Activated CD4-positive, alpha-beta T cell treated with anti-CD3 and anti-CD28 coated beads, Interleukin-2, amount 50 U/mL, for 24 hours (primary cell): ENCODE measurements at places on chromosomes 2 and 18.
A peak's percentile ranks its signal among the peaks of the same experiment; 100 is the strongest.

GRCh38 chr2:211513446-211513845, 957.0 kb downstream of the CPS1 start:
- DNase-seq: no peak

DNA sequence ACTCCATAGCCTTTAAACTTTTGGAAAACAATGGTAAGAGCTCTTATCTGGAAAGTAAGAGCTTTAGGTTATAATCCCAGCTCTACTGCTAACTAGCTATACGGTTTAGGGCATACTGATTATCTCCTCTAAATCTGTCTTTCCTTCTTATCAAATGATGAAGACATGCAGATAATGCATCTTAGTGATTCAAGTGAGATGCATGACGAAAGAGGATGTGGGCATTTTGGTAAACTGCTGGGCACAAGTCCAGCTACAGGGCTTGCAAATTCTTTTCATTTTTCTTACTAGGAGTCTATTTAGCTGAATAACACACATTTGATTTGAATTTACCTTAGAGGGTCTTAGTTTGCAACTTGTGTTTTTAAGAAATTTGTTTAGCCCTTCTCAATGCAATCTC, 1604.8 kb upstream of the ZEB2 start:
- DNase-seq: no peak

GRCh38 chr2:133346654-133347053, 221.6 kb downstream of the NCKAP5 start:
- no peak for DNase-seq

- DNase-seq: no peak
Measured at GRCh38 chr2:170222298-170222697, 44.4 kb downstream of the MYO3B start.

DNA sequence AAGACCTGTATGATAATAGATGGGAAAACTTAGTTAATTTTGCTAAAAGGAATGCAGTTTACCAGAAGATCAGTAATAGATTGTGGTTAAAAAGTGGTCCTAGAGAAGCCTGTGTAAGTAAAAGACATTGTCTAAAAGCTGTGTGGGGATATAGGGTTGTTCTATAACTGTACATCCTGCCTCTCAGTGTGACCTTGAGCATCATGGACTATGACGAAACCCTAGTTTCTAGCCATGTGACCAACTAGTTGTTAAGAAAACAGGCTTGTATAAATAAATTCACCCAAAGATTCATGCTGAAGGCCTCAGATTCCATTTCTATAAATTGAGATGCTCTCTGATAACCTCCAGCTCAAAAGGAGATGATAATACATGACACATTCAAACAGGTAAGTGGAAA, 160.7 kb downstream of the IKZF2 start:
- DNase-seq: no peak

- no peak for DNase-seq
Measured at GRCh38 chr2:62014102-62014501, 108.6 kb downstream of the COMMD1 start.

- no peak for DNase-seq
Measured at GRCh38 chr2:86019121-86019520, 86.6 kb downstream of the POLR1A start.

DNA sequence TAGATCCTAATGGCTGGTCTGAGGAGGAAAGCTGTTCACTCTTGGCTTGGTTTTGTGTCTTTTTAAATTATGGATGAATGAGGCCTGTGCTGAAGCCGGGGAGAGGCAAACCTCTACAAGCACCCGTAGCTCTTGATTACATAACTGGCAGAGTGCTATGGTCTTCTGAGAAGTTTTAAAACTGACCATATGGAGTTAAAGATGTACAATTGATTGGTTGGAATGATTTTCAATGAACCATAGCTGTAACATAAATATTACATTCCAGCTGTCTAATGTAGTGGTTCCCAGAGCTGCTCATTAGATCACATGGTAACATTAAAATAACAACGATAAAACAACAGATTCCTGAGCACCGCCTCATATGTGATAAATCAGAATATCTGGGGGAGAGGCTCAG, 71.1 kb upstream of the MAP4K3 start:
- no peak for DNase-seq

DNA sequence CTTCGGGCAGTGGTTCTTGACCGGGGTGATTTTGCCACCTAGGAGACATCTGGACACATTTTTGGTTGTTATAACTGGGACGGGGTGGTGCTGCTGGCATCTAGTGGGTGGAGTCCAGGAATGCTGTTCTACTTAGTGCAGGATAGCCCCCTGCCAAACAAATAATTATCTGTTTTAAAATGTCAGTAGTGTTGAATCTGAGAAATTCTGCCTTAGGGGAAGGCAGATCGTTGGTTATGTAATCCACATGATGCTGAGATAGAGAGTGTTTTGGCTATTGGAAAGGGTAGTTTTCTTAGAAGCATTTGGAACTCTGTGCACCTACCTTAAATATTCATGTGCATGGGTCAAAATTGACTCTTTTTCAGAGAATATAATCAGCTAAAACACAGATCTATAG, 199.0 kb downstream of the TPGS2 start:
- no peak for DNase-seq

DNA sequence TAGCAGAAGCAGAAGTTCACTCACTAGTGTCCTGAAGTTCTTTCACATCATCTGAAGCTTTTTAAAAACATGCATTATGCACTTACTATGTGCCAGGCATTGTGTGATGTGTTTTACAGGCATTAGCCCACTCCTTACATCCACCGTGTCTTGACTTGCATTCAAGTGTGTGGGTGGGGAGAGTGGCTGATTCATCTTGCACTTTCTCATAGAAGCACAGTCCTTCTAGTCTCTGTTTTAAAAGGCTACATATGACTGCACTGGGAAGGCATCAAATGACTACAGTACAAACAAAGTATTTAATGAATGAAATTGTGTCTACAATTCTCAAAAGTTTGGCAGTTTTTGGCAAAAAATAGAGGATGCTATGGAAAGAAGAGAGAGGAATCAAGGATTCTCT, 21.6 kb upstream of the DSC3 start:
- DNase-seq: no peak

- no peak for DNase-seq
Measured at GRCh38 chr2:88355486-88355885, 97.0 kb downstream of the FOXI3 start.

GRCh38 chr2:71614976-71615766, 161.8 kb downstream of the DYSF start:
- no peak for DNase-seq

- no peak for DNase-seq
Measured at GRCh38 chr18:76402026-76402990, 92.7 kb downstream of the ZNF516 start.

- peak; percentile 56 for DNase-seq
Measured at GRCh38 chr18:48868468-48869466, 82.0 kb downstream of the SMAD7 start.

DNA sequence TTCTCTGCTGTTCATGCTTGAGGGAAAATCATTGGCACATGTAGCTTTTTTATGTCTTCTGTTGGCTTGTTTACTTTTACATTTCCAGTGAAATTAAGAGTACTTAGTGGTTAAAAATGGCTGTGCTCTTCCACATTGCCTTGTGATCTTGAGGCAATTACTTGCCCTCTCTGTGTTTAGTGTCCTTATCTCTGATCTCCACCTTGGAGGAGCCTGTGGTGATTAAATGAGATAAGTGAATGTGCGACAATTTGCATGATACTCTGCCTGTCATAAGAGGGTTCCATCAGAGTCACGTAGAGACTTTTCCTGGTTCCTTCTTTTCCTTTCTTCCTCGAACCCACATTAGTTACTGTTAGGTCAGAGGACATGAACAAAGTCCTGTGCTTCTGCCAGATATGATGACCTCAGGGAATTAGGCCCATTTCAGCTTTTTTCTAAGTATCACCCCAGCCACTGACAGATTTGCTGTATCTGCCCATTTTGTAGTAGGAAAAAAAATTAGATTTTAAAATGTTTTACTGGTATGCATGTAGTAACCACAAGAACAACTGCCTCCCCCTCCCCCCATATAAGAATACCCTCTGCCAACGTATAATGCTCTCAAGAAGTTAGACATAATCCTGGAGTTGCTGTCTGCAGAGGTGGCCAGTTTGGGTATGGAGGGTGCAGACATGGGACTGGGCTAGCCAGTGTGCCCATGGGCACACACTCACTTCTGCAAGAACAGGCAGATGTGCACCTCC, 51.9 kb downstream of the TET3 start:
- no peak for DNase-seq

DNA sequence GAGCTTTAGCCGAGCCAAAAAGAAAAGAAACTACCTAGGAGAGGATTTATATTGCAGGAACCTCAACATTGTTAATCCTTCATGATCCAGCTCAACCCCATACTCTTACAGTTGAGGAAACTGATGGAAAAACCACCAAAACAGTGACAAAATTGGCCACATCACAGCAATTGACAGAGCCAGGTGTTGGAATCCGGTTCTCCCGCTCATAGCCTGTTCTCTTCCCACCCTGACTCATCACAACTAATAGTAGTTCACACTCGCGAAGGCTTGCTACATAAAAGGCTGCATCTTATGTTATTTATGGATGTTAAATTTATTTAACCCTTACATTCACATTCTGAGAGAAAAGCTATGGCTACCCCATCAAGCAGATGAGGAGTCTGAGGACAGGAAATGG, 33.7 kb downstream of the SLC9A4 start:
- DNase-seq: no peak

GRCh38 chr2:171391532-171391931, 42.3 kb downstream of the METTL8 start:
- DNase-seq: no peak

DNA sequence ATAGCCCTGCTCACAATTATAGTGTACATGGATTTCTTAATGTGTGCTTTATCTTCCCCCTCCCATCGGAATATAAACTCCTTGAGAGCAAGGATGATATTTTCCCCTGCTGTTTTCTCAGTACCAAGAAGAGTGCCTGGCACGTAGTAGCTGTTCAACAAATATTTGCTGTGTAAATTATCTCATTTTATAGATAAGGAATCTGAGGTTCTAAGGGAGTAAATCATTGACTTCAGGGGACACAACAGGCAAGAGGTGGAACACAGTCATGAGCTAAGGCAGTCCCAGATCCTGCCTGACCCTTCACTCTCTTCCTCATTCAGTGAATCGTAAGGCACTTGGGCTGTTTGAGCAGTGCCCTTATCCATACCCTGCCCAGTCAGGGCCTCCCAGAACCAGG, 187.3 kb upstream of the TNP1 start:
- no peak for DNase-seq

- DNase-seq: no peak
Measured at GRCh38 chr2:9033385-9034168, 30.1 kb upstream of the MBOAT2 start.

DNA sequence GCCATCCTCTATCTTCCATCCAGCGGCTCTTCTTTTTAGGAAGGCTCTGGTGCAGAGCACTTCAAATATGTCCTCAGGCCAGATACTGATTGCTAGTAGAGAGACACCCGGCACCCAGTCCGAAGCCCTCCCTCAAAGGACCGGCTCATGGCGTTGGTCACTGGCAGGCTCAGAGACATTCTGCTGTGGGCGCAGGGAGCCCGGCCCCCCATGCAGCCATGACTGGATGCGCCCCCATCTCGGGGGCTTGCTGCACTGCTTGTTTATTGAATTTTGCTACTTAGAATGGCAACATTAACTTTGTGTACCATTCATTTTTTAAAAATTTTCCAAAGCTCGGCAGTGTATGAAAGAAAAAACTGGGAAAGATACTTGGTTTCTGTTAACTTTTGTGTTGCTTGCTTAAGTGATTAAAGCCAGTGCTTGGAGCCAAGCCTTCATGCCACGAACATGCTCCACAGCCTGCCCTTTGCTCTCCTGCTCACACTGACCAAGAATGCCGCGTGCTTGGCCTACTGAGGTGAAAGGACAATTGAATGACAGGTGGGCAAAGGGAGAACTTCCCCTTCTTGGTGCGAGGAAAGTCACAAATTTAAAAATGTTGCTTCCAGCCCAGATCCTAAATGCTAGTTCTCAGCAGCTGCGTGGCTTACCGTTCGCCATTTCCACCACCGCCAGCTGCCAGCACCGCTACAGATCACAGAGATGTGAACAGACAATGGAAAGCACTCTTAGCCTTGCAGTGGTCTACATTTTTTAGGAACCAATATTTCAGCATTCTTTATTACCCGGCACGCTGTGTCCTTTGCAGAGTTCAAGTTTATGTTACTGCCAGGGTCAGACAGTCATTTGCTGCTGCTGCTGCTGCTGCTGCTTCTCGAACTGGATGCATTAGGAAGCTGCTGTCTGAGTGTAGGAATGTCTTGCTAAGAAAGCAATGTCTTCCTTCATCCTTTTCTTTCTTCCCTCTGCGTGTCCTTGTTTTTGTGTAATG, 76.7 kb downstream of the FAM210A start:
- no peak for DNase-seq

DNA sequence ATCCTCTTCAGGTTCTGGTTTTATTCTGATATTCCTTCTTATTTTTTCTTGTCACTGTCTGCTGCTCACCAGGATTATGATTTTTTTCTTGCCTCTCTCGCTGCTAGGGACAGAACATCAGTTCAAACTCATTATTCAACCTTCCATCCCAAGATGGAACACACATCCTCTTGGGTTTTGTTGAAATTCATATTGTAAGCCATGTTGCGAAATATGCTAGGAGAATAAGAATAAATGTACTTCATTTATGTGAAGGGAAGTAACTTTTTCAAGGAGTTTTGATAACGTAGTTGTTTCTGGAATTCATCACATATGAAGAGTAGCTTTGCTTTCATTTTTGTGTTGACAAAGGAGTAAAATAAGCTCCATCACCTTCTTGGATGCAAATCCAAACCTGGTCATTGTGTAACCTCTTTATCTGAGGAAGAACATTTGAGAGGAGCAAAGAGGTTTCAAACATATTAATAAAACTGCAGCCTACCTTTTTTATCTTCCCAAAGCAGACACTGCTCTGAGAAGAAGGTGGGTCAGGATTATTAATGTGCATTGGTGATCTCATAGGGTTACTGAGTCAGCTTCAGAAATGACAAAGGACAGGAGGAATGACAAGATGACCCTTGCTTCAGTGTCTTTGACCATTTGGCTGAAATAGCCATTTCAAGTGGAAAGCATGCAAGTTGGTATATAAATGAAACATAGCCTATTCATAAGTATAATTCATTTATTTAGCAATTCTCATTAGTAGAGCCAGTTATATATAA, 280.0 kb downstream of the GULP1 start:
- DNase-seq: no peak

DNA sequence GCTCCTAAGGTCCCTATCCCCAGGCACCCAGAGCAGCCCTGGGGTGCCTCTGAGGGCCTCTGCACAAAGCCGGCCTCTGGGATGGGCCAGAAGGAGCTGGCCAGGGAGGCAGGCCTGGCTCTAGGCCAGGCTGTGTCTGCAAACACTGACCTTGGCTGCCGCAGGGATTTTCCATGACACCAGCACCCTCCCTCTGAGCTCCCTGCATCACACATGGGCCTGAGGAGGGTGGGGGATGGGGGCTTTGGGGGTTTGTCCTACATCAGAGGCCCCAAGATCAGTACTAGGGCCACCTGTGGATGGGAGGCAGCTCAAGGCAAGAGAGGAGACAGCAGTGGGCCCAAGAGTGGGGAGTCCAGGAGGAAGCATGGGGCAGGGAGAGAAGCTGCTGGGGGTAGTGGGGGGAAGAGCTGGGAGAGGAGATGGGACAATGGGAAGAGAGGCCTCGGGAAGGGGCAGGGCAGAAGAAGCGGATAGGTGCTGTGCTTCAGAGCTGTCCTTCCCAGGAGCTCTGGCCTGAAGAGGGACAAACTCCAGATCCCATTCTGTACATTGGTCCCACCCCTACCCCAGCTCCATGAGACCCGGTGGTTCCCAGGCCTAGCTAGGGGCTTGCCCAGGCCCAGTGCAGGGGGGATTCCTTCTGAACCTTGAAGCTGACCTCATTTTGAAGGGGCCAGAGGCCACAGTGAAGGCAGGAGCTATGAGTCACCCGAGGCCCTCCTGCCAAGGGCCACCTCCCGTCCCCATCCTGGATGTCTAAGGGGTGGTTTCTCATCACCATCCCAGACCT, 28.0 kb downstream of the KCNK3 start:
- DNase-seq: no peak

GRCh38 chr2:112996635-112997034, 8.6 kb upstream of the IL36A start:
- DNase-seq: peak; percentile 49
